ENCODE measurements at places on chromosomes 2 and 18.

DNA sequence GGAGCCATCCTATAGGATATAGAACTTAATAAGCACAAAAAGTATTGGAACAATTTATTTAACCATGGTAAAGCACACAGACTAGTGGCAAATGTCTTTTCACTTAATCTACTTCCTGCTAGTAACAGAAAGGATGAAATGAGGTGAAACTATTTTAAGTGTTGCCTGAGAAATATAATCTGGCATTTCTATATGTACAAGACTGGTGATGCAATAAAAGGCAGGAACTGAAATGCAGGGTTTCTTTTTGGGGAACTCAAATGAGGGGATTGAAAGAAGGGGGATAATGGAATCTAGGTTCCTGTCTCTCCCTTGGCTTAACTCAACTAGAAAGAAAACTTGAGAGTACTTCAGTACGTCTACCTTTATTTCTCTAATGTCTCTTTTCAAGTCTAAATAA is 122.3 kb downstream of the MEMO1 start:
- no peak for DNase-seq

DNA sequence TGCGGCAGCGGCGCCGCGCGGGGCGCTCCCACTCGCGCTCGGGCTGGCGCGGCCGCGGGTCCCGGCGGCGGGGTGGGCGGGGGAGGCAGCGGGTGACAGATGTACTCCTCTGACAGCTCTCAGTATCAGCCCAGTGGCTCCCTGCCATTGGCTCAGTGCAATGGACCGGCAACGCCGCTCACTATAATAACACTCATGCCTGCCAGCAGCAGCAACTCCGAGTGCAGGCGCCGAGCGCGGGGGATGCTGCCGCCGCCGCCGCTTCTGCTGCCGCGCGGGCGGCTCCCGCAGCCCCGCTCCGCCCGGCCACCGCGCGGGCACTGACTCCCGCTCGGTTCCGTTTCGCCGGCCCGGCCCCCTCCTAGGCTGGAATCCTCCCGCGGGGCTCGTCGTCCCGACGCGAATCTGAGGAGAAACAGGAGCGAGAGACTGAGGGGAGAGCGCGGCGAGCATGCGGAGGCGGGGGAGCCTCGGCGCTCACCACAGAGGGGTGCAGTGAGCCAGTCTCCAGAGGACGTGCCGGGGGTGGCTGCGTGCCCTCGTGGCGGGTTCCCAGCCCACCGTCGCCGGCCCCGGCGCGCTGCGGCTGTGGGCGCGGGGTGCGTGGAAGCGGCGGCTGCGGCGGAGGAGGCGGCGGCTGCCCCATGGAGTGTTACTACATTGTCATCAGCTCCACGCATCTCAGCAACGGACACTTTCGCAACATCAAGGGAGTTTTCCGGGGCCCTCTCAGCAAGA is at the start of gene ZNF804A:
ZNF804A (plus strand) TSS at position 214 of the 738 bp plus-strand sequence; CDS start at position 645, 431 bp downstream.
- DNase-seq: no peak

- no peak for DNase-seq
Observed at GRCh38 chr2:237490009-237490711, 3.1 kb downstream of the MLPH start.

GRCh38 chr18:14922965-14923565 is 175.1 kb downstream of the ANKRD30B start:
- no peak for DNase-seq

DNA sequence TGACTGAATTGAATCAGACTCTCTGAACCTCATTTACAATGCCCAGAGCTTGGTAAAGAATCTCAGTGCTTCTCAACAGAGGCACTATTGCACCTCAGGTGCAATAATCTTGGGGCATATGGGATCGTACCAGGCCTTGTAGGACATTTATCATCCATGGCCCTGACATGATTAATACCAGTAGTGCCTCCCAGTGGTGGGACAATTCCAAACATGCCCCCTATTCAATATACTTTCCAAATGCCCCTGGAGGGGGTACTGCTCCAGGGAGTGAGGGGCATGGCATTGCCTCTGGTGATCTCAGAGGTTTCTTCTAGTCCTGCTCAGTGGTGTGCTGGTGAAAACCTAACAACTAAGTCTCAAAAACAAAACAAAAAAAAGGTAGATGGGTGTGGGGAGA is 174.9 kb upstream of the SMAD2 start:
- no peak for DNase-seq
